Stimulated activated naive CD4-positive, alpha-beta T cell (primary cell): ENCODE measurements at places on chromosomes 1 and 21.

DNA sequence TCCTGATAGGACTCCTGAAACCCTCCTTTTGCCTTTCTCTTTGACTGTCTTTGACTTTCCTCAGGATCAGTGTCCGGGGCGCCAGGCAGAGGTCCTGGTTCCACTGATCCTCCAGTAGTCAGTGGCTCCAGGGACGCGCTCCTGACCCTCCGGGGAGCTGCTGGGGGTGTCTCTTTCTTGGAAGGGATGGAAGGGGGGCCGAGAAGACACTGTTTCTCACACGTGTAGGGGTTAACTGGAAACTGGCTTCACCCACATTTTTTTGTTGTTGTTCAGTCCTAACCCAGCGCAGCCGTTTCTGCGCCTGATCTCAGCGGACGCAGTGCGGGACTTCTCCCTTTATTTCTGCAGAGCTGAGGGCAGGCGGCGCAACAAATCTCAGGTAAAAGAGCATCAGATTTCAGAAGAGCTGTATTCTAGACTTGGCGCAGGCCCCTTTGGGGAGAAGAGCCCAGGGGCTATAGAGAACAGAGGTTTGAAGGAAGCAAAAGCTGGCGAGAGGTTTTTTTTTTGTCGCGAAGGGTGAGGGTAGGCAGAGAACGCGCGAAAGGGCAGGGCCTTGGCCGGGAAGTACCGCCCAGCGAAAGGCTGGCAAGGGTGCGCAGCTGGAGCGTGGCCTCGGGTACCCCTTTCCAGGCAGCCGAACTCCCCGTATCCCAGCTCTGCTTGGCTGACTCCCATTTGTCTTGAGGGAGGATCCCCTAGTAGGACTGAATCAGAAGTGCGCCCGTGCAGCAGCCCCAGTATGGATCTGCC lies 4.3 kb upstream of the LHX9 start:
- DNase-seq, result no peak

DNA sequence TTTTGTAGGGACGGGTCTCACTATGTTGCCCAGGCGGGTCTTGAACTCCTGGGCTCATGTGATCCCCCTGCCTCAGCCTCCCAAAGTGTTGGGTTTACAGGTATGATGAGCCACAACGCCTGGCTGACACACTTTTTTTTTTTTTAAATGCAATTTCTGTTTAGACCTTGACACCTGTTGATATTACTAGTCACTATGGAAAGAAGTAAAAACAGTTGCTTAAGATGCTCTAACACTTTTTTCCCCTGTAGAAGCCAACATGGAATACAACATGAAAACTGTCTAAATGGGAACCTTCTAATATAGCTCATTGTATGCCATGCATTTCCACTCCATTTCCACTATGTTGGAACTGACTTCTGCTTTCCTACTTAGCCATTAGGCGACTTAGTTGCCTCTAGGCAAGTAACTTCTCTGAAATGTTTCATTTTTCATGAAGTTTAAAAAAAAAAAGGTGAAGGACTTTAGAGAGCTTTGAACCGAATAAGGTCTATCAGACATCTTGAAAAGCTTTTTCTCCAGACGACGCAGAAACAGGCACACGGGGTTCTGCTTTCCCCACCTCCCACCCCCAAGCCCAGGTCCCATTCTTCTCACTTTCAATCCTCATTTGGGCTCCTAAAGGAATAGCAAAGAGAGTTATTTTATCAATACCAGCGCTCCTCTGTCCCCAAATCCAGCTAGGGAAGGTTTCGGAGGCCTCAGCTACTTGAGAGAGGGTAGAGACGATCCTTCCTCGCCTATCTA lies 648 bp upstream of the DR1 start:
- no peak for DNase-seq

DNA sequence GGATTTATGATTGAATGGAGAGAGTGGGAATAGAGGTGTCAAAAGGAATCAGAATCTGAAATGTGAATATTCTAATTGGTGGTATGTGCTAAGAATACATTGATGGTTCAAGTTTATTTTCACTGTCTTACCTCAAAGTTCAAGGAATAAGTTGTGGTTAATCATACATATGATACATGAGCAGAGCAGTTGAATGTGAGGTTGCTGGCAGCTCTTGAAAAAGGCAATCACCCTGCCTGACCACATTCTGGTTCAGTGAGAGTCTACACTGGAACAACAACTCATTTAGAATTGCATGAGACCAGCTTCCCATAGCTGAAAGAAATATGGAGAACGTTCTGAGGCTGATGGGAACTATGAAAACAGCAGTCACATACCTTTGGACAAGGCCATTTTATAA lies 68.3 kb upstream of the ARHGAP29 start:
- no peak for DNase-seq

DNA sequence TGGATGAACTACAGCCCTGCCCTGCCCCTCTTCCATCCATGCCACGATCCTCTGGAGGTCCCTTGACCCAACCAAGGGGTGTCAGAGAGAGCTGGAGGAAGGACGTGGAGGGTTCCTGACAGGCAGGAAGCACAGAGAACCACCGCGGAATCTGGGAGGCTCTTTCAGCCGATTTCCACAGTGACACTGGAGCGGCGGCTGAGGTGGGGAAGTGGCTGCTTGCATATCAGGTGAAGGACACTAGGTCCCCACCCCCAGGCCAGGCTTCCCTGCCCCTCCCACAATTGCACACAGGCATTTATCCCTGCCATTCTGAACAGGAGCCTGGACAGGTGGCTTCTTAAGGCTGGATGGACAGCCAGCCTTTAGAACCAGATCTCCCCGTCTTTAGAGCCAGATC lies 17.5 kb downstream of the LRRC71 start:
- no peak for DNase-seq

DNA sequence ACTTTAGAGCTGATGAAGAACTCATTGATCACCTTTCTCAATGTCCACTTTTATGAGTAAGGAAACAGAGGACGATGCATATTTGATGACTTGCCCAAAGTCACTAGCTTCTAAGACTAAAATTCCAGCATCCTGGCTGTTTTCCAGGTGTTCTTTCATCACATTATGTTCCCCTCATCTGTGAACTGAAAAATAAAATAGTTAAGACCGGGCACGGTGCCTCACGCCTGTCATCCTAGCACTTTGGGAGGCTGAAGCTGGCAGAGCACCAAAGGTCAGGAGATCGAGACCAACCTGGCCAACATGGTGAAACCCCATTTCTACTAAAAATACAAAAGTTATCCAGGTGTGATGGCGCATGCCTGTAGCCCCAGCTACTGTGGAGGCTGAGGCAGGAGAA lies 297.5 kb downstream of the DUSP10 start:
- DNase-seq, result no peak

DNA sequence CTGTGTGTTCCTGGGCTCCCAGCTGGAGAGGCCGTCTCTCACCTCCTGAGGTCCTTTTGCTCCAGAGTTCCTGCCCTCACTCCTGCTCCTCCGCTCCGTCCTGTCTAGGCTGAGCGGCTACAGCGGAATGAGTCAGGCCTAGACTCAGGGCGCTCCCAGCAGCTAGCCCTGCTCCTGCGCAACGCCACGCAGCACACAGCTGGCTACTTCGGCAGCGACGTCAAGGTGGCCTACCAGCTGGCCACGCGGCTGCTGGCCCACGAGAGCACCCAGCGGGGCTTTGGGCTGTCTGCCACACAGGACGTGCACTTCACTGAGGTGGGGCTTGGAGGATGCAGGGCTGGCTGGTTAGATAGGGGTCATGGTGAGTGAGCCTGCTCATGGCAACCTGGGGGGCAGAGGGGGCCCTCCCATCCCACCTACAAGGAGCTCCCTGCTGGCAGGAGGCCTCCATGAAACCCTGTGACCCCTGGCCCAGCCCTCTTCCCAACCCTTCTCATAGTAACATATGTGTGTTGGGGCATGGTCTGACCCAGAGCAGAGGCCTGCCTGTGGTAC lies 15.1 kb downstream of the PSRC1 start:
- no peak for DNase-seq

GRCh38 chr1:202315576-202316168 lies 26.1 kb downstream of the UBE2T start:
- DNase-seq, result peak; percentile 66

- DNase-seq, result no peak
These were observed 16.5 kb upstream of the TSPAN2 start for GRCh38 chr1:115105831-115106230.
